Left hindlimb (tissue), 1 donor: ENCODE measurements at places on chromosomes 16 and 17.

- DNase-seq: no peak
These were observed 60.9 kb upstream of the TNRC6A start for GRCh38 chr16:24668481-24669061.

- peak; percentile 76 for DNase-seq
These were observed 235.3 kb downstream of the SEC14L1 start for GRCh38 chr17:77375917-77376651.

DNA sequence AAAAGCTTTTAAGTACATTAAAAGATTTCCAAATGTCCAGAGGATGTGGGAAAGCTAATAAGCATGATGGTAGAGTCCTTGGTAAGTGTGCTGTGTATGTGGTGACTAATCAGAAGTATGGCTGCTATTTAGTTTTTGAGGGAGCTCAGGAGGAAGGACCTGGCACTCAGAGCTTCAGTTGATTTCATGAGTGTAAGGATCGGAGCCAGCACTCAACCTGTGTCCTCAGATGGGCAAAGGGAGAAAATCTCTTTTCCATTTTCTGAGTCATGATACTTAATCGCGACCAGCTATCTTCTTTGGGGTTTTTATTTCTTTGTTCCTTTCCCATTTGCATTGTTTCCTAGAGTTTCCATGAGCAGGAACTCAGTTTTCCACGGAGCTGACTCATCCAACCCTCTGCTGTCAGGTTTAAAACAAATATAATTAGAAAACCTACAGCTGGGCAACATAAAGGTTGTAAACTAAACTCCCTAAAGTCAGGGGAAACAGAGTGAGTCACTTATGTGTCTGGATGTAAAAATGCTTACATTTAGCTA lies 125.4 kb downstream of the MAP2K6 start:
- no peak for DNase-seq

GRCh38 chr17:343211-343610 lies 9.4 kb downstream of the RPH3AL start:
- no peak for DNase-seq

DNA sequence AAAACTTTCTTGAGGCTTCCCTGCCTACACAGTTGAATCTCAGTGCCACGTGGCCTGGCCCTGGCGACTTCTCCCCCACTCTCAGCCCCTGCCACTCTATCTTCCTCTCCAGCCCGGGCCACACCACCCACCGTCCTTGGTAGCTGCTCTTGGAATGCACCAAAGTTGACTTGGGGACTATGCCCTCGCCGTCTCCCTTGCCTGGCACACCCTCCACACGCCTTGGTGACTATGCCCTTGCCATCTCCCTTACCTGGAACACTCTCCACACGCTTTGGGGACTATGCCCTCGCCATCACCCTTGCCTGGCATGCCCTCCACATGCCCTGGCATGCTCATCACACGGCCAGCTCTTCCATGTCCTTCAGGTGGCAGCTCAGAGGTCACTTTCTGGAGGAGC lies 15.5 kb upstream of the TVP23A start:
- DNase-seq: no peak

- no peak for DNase-seq
These were observed 1.6 kb downstream of the CTCF start for GRCh38 chr16:67563708-67564468.

- DNase-seq: no peak
These were observed 19.8 kb upstream of the MAP3K14 start for GRCh38 chr17:45336390-45337182.

DNA sequence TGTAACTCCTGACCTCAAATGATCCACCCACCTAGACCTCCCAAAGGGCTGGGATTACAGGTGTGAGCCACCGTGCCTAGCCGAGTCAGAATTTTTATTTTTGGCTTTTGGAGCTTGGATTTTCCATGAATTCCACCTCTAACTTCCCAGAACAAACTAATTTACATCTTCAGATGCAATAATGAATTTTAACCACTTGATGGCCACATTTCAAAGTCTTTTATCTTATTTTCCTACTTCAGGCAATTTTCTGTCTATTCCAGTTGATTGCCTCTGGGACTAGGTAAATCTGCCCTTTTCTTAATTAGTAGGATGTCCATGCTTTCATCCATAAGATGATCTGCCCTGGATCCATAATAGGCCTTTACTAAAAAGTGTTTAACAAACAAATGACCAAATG lies 156.4 kb upstream of the ANKFN1 start:
- DNase-seq: no peak

DNA sequence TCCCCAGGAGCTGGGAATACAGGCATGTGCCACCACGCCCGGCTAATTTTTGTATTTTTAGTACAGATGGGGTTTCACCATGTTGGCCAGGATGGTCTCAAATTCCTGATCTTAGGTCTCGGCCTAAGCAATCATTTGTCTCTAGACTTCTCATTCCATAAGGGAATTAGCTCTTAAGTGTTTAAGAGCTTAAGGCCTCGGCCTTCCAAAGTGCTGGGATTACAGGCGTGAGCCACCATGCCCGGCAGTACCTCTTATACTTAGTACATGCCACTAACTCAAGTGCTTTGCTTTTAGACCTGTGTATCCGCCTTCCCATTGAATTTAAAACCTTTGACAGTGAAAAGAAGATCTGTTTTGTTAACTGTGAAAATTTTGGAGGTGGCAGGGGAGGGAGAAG lies 16.6 kb upstream of the IL21R start:
- no peak for DNase-seq

DNA sequence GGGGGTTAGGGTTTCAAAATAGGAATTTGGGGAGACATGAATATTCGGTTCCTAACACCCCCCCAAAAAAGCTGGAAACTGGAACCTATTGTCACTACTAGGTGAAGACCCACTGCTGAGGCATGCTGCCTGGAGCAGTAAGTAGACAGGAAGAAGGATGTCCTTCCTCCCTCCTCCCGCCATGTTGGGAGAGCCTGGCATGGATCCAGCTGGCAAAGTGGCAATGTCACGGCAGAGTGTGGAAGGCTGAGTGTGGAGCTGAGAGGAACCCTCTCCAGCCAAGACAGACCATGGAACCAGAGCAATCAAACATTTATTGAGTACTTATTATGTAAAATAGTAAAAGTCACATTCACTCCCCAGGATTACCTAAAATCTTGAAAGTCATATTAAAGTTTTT lies 49.0 kb downstream of the CCDC182 start:
- no peak for DNase-seq

- DNase-seq: no peak
These were observed 49.2 kb downstream of the NXPH3 start for GRCh38 chr17:49624896-49625295.

GRCh38 chr17:43790311-43790940 lies 10.2 kb downstream of the CFAP97D1 start:
- DNase-seq: no peak

DNA sequence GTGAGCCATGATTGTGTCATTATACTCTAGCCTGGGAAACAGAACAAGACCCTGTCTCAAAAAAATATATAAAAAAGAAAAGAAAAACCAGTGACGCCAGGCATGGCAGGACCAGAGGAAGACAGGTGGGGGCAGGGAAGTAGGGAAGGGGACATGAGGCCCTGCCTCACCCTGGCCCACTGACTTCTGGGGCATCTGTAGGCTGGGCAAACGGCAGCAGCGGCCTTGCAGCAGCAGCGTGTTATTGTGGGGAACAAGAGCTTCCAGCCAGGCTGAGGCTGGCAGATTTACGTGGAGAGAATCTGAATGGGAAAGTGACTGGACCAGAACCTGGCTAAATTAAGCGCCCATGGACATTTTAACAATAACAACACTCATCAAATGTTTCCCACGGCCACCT lies 19.4 kb downstream of the CMTM4 start:
- no peak for DNase-seq

DNA sequence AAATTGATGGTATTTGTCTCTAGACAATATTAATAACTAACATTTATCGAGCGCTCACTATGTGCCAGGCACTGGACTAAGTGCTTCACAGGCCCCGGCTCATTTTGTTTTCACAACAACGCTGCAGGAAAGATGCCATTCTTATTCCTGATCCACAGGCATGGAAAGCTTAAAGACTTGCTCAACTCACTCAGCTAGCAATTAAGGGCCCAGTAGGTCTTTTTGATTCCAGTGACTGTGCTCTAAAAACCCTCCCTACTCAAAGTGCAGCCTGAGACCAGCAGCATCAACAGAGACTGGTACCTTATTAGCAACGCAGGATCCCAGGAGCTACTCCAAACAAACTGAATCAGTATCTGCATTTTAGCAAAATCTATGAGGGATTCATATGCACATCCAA lies 35.3 kb downstream of the CUEDC1 start:
- DNase-seq: no peak

DNA sequence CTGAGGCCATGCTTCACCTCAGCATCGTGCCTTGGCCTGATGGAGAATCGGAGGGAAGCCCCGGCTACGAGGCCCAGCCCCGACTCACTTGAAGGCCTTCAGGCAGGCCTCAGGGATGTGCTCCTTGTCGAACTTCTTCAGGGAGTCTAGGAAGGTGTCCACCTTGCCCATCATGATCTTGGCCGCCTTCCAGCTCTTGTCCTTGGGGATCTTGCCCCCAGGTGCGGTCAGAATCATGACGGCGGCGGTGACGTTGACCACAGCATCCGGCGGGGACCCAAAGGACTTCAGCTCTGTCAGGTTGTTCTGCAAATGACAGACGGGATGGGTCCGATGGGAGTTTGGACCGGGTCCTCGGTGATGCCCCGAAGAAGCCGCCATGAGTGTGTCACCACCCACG lies 81.2 kb downstream of the PGS1 start:
- DNase-seq: no peak

DNA sequence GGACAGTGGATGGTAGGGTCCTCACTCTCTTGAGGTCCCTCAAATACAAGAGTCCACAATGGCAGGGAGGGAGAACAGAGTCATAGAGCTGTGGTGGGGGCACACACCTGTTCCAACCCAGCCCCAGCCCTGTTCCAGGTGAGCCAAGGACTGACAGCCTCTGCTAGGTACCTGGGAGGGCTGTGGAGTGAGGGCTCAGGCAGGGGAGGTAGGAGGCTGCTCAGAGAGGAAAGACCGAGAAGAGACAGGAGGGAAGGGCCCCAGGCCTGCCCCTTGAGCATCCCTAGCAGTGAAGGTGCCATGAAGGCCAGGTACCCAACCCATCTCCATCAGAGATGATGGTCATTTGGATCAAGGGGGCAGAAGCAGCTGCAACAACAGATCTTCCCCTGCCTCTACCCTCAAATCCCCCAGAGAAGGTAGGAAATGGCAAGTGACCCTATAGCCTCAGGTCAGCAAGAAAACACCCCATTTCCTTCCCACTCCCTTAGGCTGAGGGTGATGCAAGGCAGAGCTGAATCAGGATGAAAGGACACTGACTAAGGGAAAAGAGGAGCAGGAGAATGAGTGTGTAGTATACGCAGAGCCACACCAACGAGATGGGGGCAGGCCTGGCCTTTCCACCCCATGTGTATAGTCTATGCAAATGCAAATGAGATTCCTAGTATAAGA lies 28.6 kb downstream of the CD300LG start:
- DNase-seq: no peak

GRCh38 chr17:39981207-39981741 lies 667 bp downstream of the PSMD3 start:
- no peak for DNase-seq

- no peak for DNase-seq
These were observed 11.0 kb downstream of the NATD1 start for GRCh38 chr17:21242026-21242697.

DNA sequence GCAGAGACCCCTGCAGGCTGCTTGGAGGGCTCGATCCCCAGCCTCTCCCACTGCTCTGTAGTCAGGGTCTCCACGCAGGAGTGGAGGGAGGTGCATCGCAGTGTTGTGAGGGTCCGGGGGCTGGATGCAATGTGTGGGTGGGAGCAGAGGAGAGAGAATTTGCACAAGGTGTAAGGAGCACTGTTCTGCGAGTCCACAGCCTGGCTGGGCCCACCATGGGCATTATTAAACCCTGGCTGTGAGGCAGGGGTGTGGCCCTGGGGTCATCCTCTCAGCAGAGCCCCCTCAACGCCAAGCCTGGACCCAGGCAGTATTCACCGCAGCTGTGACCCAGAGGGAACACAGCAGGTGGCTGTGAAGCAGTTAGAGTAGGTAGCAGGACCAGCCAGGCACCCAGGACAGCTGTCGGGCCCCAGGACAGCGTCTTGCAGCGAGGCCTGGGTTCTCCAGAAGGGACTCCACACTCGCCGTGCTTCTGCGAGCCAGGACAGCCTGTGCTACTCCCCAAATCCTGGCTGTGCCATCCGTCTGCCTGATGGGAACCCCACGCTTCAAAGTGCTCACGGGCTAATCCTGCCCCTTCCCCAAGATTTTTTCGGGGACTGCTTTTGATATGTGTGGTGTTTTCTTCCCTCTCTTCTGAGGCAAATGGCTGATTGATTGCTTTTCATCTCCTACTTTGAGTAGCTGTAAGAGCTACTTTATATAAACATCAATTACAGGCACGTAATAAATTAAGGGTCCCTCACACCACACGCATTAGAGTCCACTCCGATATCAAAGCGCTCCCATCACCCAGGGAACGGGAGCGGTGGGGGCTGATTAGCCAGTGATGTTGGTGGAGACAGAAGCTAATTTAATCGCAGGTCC lies 100.9 kb upstream of the GSE1 start:
- no peak for DNase-seq

DNA sequence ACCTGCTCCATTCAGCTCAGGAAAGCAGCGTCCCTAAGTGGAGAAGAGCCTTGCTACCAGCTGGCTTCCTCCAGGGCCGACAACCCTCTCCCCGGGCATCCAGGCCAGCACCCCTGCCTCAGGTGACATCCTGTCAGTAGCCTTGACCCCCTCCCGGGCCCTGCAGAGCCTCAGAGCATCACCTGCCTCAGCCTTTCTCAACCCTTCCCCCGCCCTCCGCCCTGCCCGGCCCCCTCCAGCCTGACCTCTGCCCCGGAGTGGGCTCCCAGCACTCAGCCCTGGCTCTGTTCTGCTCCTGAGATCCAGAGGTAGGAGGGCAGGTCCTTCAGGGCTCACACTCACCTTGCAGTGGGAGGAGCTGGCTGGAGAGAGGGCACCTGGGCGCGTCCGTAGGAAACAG lies 73.8 kb upstream of the METRNL start:
- DNase-seq: no peak

DNA sequence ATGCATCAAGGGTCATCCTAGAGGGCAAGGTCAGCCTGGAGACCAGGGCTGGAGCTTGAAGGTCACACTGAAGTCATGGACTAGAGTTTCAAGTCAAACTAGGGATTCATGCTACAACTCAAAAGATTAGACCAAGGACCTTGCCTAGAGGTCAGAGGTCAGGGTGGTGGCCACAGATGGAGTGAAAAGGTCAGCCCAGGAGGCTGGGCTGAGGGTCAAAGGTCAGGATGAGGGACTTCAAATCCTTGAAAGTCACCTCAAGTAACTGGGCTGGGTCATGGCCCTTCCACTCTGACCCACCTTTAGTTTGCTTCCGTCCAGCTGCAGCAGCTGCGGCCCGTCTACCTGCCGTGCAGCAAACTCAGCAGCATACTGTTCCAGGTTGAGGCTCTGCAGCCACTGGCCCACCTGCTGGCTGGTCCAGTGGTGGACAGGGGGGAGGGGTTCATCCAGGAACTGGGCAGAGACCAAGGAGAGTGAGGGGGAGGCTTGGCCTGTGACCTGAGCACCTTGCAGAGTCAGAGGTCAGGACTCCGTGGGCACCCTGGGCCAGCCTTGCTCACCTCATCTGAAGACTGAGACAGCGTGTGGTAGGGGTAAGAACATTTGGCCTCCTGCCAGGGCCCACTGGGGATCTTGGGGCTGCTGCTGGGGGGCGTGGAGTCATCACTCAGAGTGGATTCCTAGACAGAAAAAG lies 16.2 kb downstream of the SAMD14 start:
- DNase-seq: no peak

- no peak for DNase-seq
These were observed 48.7 kb upstream of the FOXJ1 start for GRCh38 chr17:76189741-76190140.

- DNase-seq: no peak
These were observed 100.7 kb downstream of the OR1D5 start for GRCh38 chr17:2962729-2963128.

- no peak for DNase-seq
These were observed 57.1 kb downstream of the BRIP1 start for GRCh38 chr17:61806081-61806828.
